Lung microvascular endothelial cell (primary cell): ENCODE measurements at places on chromosomes 5 and 9. TPM values are rescaled to one million over a fixed set of nuclear protein-coding genes. Genes with fewer than 3 reads are reported as not detected.
A peak's percentile ranks its signal among the peaks of the same experiment; 100 is the strongest.

The FABP6 gene
- total RNA-seq = not detected in 2 replicates

The DMGDH gene
- 0.22 and 0.40 TPM in 2 replicates for total RNA-seq

The SPATA31D3 gene
- total RNA-seq = not detected in 2 replicates

The RAI14 gene
- 116 and 187 TPM in 2 replicates for total RNA-seq

The SERF1B gene
- 20.7 and 34.5 TPM in 2 replicates for total RNA-seq

DNA sequence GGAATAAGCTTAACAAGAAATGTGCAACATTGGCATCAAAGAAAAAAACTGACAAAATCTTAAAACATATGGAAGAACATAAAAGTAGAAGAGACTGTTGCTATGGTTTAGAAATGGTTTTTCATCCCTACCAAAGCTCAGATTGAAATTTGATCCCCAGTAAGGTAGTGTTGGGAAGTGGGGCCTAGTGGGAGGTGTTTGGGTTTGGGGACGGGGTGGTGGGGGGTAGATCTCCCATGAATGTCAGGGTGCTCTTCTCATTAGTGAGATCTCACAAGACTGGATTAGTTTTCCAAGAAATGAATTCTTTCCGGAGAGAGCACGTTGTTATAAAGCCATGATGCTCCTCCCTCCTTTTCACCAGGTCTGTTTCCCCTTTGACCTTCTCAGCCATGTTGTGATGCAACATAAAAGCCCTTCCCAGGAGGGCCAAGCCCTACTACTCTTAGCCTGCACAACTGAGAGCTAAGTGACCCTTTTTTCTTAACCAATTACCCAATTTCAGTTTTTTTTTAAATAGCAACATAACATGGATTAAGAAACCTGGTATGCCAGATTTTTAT lies 10.6 kb downstream of the TMEM167A start:
- DNase-seq = no peak

DNA sequence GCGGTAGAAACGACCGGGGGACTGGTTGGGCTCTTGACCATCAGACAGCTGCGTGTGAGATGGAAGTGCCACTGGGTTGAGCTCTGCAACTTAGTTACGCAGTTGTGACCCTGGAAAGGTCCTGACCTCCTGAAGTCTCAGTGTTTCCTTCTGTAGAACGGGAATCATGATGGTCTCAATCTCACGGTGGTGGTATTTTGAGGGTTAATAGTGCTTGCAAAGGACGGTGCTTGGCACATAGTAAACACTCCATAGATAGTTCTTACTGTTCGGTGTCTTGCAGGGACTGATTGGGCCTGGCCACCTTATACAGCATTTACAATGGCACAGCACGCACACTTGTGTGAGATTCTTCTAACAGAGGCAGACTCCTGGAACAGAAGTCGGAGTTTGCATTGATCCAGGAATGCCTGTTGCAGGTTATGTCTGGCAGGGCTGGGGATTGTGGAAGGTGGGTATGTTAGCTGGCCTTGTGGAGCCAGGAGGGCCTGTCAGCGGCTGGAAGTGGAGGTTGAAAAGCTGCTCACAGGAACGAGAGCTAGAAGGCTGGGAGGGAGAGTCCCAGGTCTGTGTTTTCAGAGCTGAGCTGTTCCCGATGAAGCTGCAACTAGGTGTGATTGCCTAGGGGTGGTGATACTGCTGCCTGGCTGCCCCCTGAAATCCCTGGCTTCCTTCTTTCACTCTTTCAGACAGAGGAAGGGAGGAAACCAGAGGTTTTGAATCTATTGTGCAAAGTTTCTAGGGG lies 962 bp upstream of the TXN start:
- DNase-seq = peak; percentile 19

GRCh38 chr9:129716091-129716490 lies 36.8 kb downstream of the PTGES start:
- DNase-seq = no peak

DNA sequence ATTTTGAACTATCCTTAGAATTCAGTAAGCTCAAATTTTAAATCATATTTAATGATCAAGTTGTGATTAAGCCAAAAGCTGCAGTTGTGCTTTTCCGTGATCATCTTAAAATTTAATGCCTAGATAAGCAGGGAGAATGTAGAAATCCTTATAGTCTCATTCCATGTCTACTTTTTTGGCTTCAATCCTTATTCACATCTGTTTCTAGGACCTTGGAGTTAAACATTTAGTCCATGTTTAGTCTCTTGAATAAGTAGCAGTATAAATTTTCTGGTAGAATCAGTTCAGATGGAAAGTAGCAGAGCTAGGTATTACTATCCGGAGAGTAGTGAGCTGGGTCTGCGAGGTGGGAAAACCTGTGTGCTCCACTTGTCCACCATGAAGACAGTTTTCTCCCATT lies 59.3 kb upstream of the RIOK2 start:
- DNase-seq = no peak

GRCh38 chr9:98781588-98782383 lies 14.6 kb downstream of the ANKS6 start:
- DNase-seq = no peak

DNA sequence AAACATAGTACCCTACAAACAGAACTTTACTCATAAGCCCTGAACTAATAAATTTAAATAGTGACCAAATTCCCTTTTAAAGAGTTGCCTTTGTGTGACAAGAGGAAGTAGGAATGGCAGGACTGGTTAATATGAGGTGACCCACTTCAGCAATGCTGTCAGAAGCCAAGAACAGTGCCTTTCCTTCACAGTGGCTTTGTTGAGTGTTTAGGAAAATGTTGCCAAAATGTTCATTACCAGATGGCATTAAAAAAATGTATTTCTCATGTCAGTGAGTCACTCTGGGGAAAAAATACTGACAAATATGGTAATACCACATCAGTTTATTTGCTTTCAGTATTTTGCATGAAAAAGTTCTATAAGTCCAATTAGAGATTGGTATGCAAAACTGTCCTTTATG lies 103.3 kb downstream of the DIRAS2 start:
- no peak for DNase-seq

- peak; percentile 24 for DNase-seq
These were observed 7.0 kb downstream of the PAM start for GRCh38 chr5:102762095-102762534.

DNA sequence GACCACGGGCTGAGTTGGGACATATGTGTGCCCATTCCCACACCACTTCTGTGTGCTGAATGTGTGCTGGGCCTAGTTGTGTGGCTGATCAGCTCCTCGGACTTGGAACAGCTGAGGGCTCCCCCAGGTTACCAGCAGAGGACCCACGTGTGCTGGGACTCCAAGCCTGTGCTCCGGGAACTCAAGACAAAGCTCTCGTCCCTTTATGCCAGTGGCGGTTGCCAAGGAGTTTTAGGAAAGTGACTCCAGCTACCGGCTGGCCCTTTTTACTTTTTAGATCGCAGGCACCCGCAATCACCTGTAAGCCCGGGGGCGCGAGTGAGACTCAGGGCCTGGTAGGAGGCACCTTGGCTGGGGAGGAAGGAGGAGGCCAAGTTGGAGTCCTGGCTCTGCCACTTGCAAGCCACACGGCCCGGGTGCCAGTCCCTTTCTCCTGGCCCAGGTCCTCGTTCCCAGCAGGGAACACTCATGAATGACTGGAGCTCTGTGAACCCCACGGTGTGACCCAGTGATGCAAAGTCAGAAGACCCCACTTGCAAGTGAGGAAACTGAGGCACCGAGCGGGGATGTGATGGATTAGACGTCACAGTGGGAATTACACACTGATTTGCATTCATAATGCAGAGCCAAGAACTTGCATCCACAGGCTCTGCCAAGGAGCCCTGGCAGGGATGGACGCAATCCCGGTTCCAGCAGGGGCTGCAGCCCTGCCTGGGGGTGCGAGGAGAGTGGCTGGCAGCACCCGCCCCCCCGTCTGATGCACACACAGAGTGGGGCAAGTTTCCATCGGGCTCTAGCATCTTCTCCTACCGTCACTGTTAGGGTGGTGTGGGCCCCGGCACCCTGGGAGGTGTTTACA lies 26.9 kb downstream of the CRB2 start:
- DNase-seq = no peak

GRCh38 chr5:154268073-154268472 lies 77.5 kb downstream of the GALNT10 start:
- DNase-seq = no peak
